ENCODE measurements at places on chromosomes 5 and 9. TPM values are rescaled to one million over a fixed set of nuclear protein-coding genes. Genes with fewer than 3 reads are reported as not detected.

GABBR2 gene
- not detected for total RNA-seq

MYO10 gene
- 0.24 TPM for total RNA-seq

DEPDC1B gene
- total RNA-seq, result 29.5 TPM

FYB1 gene
- 318 TPM for total RNA-seq

CMYA5 gene
- 0.08 TPM for total RNA-seq

CDO1 gene
- 0.38 TPM for total RNA-seq

SPATA6L gene
- total RNA-seq, result 0.43 TPM

ORM2 gene
- not detected for total RNA-seq

TRPM3 gene
- total RNA-seq, result not detected

NMUR2 gene
- not detected for total RNA-seq

GPRIN1 gene
- 2.3 TPM for total RNA-seq

RCL1 gene
- 16.0 TPM for total RNA-seq

PCA3 gene
- not detected for total RNA-seq

DND1 gene
- total RNA-seq, result 2.5 TPM
